IPS DF 6.9 (cell line): ENCODE measurements at places on chromosomes 12 and 14.

- no peak for DNase-seq
Measured at GRCh38 chr12:130642856-130643255, 73.2 kb downstream of the RIMBP2 start.

- DNase-seq, result no peak
Measured at GRCh38 chr12:80432061-80432460, 12.0 kb upstream of the PTPRQ start.

DNA sequence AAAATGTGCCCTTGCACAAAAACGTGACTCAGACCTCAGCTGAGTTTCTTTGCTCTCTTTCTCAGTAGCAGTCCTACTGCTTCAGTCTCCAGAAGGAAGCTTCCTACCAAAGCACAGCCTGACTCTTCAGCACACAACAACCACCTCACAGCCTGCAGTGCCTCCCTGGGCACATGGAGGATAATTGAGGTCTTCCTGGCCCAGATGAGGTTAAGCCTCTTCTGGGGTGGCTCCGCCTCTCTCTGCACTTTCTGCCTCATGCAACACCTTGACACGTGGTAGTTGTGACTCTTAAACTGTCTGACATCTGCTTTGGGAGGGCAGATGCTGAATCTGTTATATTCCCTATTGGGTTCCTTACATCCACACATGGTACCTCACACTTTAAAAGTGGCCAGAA, 33.8 kb downstream of the GIT2 start:
- no peak for DNase-seq

- no peak for DNase-seq
Measured at GRCh38 chr14:69321601-69322330, 61.8 kb downstream of the GALNT16 start.

DNA sequence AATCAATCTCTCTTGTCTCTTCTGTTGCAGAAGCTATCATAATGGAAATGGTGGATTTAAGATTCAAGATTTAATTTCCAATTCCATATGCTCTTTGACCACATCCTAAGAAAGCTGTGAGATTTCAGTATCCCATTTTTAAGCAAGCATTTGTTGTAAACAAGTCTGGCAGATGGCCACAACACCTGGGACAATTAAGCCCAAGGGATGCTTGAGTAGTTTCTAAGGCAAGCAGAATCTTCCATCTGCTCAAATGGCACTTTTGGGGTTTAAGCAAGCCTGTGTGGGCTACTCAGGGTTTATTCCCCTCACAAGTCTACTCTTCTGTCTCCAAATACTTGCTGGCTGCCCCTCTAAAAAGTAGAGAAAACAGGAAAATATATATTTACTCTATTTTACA, 304.7 kb upstream of the SYT1 start:
- DNase-seq, result no peak

DNA sequence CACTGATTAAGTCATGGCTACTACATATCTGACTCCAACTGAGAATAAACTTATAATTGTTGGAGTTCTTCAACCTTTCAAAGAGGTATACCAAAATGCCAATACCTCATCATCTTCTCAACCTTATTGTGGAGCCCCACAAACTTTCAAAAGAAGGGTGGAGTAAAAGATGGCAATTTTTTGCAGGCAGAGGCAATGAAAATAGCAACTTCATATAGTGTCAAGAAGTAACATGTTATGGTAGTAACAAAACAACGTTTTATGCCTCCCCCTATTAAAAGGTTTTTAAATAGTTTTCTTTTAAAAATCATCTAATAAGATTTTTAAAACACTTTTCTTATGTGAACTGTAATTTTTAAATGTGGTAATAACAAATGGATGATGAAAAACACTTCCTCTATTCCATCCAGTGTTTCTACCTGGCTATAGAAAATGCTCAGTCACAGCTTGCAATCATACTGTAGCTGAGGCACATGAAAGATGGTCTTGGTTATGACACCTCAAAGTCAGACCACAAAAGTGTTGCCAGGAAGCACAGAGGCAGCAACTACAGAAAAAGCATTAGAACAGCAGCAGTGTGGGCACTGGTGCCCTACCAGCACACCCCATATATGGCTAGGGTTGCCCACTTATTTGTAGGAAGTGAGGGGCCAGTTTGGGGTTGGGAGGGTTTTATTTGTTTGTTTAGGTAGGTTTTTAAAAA, 7.0 kb downstream of the PPP1R12A start:
- no peak for DNase-seq

- DNase-seq, result no peak
Measured at GRCh38 chr12:131674373-131674772, 36.5 kb upstream of the SFSWAP start.

DNA sequence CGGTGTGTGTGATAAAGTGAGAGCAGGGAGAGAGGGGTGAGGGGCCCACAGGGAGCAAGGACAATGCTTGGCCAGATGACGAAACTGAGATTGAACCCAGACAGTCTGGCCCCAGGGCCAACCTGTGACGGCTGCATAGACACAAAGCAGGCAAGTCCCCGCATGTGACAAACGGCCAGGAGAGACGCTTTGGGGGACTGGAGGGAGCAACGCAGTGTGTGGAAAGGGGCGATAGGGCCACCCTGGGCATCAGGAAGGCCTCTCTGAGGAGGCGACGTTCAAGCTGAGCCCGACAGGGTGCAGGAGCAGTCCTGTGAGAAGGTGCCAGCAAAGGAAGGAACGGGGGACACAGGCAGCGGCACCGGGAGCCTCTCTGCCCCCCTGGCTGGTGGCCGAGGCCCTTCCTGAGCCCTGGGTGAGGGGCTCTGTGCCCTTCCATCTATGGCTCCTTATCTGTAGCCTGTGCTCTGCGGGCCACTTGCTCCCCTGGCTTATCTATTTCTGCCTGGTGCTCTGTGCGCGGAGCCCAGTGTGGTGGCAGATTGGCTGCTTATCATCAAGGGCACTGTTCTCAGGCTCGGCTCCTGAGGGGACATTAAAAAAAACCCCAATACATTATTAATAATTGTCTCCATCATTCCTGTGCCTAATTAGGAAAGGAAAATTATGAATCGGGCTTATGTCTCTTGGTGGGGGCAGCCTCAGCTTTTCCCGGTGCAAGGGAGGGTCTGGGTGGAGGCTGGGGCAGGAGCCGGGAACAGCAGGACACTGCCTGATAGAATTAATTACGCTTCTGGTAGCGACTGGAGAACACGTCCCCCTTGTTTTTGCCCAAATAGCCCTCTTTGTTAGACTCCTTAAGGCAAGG, 39.8 kb downstream of the PRIMA1 start:
- DNase-seq, result no peak

GRCh38 chr12:41407232-41407799, 219.2 kb downstream of the PDZRN4 start:
- DNase-seq, result no peak

DNA sequence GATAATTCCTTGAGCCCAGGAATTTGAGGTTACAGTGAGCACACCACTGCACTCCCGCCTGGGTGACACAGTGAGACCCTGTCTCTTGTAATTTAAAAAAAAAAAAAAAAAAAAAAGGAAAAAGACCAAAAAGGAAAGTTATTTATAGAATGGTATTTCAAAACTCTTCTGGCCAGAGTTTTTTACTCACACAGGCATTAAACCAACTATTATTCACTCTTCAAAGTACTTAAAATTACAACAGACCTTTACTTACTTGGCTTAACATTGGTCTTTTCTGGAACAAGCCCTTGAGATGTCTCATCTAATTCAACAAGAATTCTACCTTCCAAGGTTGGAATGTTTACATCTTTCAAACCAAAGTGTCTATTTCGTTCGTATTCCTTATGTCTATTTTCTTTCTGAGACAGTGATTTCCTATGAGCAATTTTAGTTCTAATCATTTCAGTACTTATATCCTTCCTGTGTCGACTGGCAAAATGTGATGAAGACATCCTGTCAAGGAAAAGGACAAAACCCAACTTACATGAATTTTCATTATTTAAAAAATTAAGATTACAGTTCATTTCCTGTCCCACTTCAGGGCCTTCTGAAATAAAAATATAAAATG, 2.6 kb downstream of the DLGAP5 start:
- DNase-seq, result no peak

DNA sequence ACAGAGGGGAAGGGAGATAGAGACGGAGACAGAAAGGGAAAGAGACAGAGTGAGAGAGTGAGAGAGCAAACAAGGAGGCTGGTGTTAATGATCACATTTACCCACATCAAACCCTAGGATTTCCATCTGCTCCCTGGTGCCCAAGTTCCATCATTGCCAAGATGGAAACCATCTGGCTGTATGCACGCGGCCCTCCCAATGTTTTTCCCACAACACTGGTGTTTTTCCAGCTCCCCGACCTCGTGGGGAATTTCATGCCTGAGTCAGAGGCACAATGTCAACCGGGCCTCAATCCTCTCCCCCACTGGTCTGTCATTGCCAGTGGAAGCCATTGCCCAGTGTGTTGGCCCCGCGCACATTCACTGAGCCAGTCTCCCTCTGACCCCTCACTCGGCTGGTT, 19.9 kb upstream of the BDKRB2 start:
- no peak for DNase-seq

DNA sequence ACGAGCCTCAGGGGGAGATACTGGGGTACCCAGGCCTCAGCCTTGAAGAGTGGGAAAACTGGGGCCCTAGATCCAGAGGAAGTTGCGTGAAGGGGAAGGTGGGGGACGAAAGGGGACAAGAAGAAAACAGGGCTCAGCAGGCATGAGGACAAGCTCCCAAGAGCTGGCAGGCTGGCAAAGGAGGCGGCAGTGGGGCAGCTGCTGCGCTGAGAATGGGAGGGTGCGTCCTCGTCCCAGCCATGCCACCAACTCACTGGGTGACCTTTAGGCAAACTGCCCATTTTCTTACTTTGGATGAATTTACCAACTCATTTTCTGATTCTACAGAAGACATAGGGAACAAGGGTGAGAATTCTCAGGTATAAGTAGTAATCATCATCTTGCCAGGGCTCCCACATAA, 133.6 kb downstream of the TTC7B start:
- no peak for DNase-seq

DNA sequence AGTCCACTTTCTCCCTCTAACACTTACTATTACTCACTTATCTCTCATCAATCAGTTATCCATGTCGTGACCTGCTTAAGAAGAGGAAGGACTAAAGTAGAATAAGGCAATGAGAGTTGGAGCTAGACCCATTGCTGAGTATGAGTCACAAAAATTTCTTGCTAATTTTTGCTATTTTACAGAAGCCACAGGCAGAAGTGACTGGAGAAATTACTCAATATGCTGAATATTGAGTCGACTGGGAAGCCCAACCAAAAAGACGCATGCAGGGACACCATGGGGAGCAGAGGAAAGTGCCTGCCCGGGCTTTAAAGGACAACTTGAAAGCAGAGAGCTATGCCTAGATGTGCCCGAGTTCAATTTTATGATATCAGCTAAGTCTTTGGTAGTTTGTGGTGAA, 115.4 kb upstream of the FOXG1 start:
- DNase-seq, result no peak

GRCh38 chr12:50732591-50732990, 31.3 kb upstream of the ATF1 start:
- no peak for DNase-seq

DNA sequence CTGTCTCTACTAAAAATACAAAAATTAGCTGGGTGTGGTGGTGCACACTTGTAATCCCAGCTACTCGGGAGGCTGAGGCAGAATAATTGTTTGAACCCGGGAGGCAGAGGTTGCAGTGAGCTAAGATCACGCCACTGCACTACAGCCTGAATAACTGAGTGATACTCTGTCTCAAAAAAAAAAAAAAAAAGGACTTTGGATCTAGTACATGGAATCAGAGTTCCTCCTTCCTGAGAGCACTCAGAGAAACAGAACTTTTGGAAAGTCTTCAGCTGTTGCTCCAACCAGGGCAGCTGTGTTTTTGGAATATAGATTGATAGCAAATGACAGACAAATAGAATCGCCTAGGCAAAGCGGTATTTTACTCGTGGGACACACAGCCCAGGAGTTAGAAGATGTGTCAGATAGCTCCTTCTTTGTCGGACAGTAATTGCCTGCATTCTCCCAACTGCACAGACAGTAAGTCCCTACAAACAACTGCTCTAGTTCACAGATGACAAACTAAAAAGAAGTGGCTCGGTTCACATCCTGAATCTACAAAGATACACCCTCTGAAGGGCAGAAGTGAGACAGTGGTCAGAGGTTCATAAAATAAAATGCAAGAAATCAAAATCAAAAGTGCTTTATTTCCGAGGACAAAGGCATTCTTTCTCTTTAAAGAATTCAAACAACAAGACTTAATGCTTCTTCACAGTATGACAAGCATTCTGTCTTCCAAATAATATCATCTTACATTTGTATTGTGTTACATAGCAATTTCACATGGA, 17.1 kb upstream of the NEK9 start:
- DNase-seq, result no peak

DNA sequence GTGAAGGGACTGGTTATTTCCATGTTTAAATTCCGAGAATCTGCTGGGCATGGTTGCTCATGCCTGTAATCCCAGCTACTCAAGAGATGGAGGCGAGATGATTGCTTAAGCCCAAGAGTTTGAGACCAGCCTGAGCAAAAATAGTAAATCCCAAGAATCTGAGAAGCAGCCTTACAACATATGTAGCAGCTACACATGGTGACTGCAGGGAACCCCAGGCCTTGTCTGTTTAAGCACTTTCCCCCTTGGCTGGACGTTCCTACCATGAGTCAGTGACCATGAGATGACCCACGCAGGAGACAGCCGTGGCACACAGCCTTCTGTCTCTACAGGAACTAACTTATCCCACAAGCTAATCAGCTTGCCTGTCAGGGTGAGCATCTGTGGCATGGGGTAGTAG, 5.5 kb upstream of the SLC24A4 start:
- no peak for DNase-seq

DNA sequence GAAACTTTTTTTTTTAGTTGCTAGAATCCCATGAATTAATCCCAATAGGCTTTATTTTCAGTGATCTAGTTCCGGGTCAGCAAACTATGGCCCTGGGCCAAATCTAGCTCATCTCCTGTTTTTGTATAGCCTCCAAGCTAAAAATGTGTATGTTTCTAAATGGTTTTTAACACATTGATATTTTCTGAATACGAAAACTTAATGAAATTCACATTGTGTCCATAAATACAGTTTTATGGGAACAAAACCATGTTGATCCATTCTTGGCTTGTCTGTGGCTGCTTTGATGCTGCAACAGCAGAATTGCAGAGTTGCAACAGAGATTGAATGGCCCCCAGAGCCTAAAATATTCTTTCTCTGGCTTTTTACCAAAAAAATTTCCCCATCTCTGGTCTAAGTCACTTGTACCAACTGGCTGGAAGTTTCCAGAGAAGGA, 47.5 kb downstream of the ZNF664 start:
- DNase-seq, result no peak

DNA sequence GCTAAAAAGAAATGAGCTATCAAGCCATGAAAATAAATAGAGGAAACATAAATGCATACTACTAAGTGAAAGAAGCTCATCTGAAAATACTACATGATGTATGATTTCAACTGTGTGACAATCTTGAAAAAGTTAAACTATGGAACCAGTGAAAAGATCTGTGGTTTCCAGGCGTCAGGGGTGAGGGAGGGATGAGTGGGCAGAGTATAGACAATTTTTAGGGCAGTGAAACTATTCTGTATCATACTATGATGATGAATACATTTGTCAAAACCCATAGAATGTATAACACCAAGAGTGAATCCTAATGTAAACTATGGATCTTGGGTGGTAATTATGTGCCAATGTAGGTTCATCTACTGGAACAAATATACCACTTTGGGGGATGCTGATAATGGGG, 21.3 kb downstream of the SPX start:
- no peak for DNase-seq
